ENCODE measurements at places on chromosomes 2 and 18.
A peak's percentile ranks its signal among the peaks of the same experiment; 100 is the strongest.

DNA sequence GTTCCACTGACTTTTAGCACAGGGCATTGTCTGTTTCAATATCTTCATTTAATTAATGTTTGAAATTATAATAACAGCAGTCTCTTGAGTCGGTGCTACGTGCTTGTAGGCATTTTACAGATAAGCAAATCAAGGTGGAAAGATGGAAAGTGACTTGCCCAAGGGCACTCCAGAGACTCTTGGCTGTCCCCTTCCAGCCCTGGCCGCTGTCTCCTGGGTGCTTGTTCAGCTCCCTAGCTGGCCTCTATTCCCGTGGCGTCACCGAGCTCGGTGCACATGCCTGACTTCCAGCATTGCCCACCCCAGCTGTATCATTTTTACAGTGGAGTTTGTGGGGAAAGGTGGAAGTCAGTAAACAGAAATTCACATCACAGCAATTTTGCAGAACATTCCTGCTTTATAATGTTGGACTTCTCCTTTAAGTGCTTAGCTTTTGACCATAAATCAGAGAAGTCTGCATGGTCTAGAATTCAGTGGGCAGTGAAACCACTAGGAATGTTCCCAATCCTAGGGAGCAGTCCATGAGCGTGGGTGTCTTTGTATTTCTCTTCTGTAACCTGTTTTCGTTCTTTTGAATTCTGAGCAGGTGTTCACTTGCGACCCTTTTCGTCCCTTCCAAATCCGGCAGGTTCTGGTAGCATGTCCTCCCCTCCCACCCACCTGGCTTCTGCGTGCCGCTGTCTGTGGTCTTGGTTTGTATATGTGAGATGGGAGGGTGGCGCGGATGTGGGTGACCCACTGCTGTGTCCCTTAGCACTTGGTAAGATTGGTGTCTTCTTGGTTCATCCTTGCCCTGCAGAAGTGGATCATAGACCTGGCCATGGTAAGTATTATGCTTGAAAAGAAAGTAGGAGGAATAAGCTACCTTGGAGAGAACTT lies 8.4 kb downstream of the SLC66A3 start:
- no peak for DNase-seq

DNA sequence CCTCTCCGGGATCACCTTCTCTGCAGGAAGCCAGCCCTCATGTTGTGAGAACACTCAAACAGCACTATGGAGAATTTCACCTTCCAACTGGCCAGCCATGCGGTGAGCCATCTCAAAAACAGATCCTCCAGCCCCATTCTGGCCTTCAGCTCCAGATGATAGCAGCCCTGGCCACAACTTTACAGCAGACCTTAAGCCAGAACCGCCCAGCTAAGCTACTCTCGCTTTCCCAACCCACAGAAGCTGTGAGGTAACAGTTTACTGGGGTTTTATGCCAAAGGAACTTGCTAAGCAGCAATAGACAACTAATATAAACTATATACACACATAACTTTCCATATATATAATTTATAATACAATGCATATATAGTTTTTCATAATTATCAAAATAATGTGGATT lies 11.6 kb upstream of the PTPN4 start:
- DNase-seq = no peak

- DNase-seq = no peak
Observed at GRCh38 chr18:35122586-35123224, 81.5 kb downstream of the MAPRE2 start.

DNA sequence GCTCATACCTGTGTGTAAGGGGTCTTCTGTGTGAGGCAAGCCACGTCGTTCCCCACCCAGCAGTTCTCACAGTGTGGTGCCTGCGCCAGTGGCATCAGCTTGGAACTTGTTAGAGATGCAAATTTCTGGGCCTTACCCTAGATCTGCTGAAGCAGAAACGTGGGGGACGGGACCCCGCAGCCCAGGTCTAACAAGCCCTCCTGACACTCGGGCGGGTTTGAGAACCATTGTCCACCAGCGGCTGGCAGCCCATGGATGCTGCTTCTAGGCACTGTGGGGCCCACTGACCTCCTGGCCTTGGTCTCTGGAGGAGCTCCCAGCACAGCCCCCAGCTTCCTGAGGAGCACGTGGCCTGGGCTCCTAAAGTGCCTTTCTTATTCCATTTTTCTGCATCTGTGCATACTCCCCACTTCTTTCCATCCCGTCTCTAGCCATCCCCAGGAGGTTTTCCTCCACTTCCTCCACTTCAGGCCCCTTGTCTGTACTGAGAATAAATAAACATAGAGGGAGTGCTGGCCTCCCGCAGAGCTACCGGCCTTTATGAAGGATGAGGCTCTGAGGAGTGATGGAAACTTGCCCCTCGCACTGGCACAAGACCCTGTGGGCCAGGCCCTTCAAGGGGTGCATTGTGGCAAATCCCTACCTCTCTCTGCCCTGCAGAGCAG lies 94.3 kb downstream of the GALR1 start:
- DNase-seq = no peak

DNA sequence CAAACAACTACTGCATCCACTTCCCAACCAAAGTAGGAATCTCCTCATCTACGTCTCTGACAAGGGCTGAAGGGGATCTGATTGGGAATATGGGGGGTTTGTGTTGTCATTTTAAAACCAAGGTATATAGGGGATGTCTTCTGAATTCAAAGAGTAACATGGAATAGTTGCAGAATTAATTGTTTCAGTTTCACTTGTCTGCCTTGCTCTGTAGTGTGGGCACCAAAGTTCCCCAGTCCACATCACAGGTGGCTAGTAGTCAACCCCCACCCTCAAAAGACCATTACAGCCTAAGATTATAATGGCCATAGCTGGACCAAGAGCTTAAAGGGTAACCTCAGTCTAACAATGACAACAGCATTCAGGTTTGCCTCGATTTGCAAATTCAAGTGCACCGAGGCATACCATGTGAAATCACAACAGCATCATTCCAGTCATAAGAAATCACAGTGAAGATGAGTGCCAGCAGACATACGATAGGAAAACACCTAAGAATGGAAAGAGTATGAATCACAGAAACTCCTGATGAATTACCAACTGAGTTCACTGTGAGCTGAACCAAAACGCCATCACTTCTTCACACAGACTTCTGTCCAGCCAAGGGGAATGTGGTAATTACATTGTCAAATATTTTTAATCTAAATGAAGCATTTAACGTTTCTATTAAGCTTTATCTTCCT lies 52.4 kb downstream of the MYO5B start:
- peak; percentile 1 for DNase-seq

- no peak for DNase-seq
Observed at GRCh38 chr2:148338541-148338940, 306.0 kb upstream of the EPC2 start.

DNA sequence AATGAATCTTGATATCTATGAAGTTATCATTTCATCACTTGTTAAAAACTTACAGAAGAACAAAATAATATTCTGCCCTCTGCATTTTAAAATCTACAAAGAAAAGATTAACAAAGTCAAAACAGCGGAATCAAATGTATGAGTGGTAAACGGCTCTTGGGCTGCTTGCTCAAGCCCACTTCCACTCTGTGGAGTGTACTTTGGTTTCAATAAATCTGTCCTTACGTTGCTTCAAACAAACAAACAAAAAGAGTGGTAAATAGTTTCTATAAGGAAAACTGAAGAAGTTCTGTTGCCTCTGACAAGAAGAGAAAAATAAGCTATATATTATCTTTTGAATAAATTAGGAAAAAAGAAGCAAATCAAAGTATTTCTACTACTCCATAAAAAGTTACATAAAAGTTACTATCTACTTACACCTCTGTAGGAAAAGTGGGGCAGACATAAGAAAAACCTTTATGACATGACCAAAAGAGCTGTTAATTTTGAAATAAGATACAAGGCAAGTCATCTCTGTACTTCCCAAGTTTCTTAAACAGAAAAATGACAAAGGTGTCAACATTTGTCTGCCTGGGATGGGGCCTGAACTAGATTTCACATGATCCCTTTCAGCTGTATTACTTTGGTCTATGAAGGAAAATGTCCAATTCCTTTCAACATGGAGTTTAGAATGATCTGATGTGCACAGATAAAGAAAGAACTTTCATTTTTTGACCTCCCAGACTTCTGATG lies 56.5 kb downstream of the MGAT4A start:
- no peak for DNase-seq
